ENCODE measurements at places on chromosomes 5 and 9.

DNA sequence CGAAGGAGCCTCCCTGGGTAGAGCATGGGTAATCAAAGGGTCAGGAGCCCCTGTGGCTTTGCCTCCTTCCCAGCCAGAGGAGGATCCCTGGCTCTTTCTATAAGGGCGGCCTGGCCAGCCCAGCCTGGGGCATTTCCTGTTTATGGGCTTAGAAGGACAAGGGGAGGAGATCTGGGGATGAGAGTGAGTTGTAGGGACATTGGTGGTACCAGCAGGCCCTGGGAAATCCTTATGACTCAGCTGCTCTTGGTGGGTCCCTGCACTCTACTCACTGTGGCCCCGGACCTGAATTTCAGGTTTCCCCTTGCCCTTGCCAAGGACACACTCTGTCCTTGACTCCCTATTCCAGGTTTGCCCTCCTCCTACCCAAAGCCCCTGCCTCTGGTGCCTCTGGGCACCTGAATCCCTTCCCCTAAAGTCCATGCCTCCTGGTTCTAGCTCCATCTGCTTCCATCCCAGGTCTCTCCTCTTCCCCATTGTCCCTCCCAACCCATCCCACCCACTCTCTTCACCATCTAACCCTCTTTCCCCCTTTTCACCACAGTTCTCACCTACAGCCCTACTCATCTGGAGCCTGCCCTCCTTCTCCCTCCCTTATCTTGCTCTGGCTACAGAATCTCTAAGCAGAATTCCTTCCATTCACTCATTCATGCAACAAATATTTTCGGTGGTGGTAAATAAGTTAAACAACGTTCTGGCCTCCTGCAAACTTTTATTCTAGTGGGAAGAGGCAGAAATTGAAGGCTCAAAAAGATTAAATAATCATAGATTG is 34.9 kb downstream of the PCDH1 start:
- no peak for DNase-seq

DNA sequence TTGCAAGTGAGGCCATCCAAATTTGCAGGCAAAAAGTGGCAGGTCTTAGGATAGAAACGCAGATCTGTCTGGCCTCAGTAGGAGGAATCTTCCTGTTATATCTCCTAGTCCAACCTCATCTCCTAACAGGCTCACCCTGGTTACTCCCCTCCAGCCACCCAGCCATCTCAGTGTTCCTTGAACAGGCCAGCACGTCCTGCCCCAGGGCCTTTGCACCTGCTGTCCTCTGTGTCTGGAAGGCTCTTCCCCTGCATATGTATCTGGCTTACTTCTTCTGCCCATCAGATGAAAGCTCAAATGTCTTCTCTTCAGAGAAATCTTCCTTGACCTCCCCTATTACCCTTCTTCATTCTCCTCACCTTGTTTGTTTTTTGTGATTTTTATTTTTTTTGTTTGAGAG is 107.3 kb upstream of the ALDH1B1 start:
- no peak for DNase-seq

DNA sequence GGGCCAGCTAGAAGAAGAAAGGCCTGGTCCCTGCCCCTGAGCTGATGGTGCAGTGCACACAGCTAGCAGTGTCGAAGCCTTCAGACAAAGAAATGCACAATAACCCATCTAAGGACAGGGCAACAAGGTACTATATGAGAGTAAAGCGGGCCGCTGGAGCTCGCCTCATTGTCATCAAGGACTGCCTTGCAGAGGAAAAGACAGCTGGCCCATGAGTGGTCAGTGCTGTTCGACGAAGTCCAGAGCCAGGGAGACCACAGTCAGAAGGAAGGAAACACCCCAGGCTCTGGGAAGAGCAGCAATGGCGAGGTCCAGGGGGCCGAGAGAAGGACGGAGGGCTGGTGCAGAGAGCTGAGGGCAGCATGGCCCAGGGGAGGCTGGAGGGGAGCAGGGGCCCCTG is 17.3 kb downstream of the ATPSCKMT start:
- DNase-seq: no peak

DNA sequence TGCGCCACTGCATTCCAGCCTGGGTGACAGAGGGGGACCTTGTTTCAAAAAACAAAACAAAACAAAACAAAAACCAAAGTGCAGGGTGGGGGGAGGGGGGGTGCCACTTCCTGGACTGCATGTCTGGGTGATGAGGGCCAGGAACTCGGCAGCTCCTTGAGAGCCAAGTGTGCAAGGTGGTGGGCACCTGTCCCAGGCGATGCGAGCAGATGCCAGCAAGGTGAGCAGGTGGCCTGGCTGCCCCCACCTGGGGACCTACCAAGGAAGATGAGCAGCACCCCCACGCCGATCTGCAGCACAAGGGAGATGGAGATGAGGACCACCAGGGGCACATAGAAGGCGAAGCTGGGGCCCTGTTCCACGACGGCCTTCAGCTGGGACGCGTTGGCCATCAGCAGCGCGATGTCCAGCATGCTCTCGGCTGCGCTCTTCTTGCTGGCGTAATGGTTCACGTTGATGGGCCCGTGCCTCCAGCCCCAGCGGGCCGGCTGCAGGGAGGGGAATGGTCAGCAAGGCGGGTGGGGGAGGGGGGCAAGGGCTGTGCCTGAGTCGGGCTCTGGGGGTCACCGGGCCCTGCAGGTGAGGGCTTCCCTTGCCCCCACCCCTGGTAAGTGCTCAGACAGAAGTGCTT is 7.8 kb downstream of the NINJ1 start:
- DNase-seq: peak; percentile 41

DNA sequence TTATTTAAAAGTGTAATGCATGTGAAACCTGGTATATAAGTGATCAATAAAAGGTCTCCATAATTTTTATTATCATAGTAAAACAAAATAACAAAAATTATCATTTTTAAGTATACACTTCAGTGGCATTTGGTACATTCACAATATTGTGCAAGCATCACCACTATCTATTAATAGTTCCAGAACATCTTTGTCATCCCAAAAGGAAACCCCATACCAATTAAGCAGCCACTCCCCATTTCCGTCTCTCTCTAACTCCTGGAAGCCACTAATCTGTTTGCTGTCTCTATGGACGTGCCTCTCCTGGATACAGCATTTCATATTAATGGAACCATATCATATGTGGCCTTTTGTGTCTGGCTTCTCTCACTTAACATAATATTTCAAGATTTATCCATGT is 7.6 kb downstream of the OLFML2A start:
- DNase-seq: no peak

DNA sequence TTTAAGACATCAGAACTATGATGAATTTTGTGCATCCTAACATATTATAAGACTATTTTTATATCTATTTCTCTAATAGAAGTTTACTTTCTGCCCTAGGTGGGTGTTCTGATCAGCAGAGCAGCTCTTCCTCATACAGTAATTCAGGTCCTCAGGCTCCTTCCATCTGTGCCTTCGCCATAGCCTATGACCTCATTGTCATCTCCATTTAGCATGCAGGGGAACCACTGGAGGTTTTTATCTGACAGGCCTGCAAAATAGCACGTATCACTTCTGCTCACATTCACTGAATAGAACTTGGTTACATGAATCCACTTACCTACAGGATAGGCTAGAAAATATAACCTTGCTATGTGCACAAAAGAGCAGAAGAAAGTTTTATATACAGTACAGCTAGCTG is 159.4 kb upstream of the CCNH start:
- DNase-seq: no peak

Measured in dorsolateral prefrontal cortex (tissue), 122 donors.